ENCODE measurements at places on chromosomes 7 and 10.

GRCh38 chr7:36650766-36651312, 73.5 kb downstream of the AOAH start:
- DNase-seq: no peak

DNA sequence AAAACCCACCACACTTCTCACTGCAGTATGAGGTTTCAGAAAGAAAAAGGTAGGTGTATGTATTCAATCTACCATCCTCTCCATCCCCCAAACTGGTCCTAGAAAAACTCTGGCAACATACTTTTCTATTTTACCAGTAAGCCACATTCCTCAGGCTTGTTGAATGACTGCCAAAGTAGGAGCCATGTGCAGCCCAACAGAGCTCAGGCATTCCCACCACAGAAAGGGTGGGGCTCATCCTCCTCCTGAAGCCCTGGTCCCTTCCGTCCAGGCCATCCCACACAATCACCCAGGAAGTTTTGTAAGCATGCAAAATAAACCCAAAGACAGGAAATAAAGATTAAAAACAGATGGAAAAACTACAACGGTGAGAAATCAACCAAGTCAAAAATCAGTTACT, 57.2 kb downstream of the MAD1L1 start:
- DNase-seq: no peak

DNA sequence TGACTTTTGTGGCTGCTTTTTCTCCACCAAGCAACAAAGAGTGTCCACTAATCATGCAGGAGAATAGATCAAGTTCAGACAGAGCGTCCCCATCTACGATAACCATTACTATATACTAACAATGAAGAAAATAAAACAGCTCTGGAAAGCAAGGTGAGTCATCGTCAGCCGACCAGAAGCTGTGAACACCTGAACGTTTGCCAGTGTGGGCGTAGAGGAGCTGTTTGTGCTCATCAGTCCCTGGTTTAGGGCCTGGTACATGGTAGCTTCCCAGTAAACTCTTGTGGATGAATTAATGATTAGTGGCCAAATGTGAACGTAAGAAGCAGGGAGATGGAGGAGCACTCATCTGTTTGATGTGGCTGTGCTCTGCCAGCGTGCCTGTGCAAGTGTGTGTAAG, 180.7 kb downstream of the EVX1 start:
- DNase-seq: no peak

- DNase-seq: no peak
These were observed 113.8 kb upstream of the HPS1 start for GRCh38 chr10:98560565-98560964.

- no peak for DNase-seq
These were observed 225.2 kb downstream of the XPNPEP1 start for GRCh38 chr10:109698086-109698485.

DNA sequence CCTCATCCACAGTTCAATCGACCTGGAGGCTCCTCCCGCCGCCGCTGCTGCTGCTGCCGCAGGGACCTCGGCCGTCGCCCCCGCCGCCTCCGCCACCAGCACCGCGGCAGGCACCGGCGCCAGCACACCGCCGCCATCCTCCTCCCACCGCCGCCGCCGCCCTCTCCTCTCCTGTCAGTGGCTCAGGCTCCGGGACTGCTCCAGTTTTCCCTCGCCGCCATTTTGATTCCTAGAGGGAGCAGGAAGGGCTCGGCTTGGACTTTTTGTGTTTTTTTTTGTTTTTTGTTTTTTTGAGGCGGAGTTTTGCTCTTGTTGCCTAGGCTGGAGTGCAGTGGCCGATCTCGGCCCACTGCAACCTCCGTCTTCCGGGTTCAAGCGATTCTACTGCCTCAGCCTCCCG, 3.0 kb upstream of the MCM10 start:
- DNase-seq: no peak

DNA sequence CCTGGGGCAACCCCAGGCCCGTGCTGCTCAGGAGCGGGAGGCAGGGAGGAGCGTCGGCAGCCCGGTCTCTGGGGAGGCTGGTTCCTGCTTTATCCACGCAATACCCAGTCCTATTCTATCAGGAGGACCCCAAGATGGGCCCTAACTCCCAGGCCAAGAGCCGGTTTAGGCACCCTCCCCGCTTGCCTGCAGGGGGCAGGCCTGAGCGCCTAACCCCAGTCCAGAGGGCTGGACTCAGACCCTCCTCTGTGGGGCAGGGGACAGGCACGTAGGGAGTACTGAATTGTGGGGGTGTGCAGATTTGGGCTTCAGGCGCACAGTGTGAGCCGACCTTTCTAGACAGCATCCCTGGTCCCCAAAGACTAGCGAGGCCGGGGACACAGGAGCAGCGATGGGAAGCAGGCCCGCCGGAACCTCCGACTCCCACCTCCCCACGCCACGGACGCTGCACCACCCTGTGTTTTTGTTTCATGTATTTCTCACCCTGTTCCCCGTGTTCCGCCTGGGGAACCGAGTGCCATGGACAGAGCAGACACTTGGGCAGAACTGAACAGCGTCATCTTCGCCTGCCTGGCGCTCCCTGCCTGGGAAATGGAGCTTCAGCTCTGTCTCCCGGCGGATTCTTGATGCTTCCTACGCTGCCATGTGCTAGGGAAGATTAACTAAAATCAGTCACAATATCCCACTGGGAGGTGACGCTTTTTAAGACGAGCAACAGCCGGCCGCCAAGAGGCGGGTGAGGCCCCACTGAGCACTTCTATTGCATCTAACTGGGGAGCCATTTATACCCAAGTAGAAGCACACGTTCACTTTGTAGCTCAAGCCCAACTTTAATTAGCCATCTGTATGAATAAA, 5.3 kb downstream of the NUDT1 start:
- peak; percentile 29 for DNase-seq

Data from KBM-7 (cell line).